ENCODE measurements at places on chromosomes 11 and 22. TPM values are rescaled to one million over a fixed set of nuclear protein-coding genes. Genes with fewer than 3 reads are reported as not detected.
A peak's percentile ranks its signal among the peaks of the same experiment; 100 is the strongest.

The CELSR1 gene
- total RNA-seq: 0.15 TPM

GRCh38 chr11:25860677-25861450 is 471.1 kb upstream of the ANO3 start:
- DNase-seq: no peak

- peak; percentile 73 for DNase-seq
These were observed 32.7 kb upstream of the GLYATL1B start for GRCh38 chr11:59053387-59053786.

GRCh38 chr11:35623621-35624168 is 5.4 kb downstream of the FJX1 start:
- no peak for DNase-seq

DNA sequence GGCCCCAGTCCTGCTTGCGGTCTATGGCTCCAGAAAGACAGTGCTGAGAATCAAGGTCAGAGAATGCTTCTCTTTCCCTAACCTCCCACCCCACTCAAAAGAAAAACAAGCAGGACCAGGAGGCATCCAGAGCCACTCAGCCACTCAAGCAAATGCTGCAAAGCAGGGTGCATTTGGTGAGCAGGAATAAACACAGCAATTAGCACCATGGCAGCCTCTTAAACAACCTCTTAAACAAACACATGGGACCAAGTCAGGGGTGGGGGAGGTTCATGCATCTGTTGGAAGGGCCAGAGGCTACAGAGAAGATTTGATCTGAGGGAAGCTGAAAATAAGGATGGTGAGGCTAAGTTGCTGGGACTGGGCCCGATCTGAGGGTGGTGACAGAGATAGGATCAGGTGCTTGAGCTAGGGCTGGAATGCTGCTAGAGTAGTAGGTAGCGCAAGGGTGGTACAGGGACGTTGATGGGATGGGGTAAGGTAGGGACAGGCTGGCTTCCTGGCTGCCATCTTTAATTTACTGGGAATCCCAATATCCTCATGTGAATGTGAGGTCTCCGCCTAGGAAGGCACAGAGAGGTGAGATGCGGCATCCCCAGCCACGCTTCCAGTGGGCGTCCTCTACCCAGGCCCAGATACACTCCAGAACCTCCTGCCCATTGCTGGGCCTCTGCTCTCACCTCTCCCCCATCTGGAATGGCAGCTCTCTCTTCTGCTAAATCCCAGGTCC is 26.6 kb upstream of the LMO1 start:
- DNase-seq: no peak

Data from CD8-positive, alpha-beta memory T cell (primary cell).